Astrocyte (in vitro differentiated cells and primary cell): ENCODE measurements at places on chromosomes 11 and 22. TPM values are rescaled to one million over a fixed set of nuclear protein-coding genes. Genes with fewer than 3 reads are reported as not detected.

The TBX10 gene
- total RNA-seq = not detected in 2 replicates

The APOL5 gene
- total RNA-seq = not detected in 2 replicates

The APOL3 gene
- 2.3 and 2.5 TPM in 2 replicates for total RNA-seq

The APOL1 gene
- total RNA-seq = 3.9 and 7.5 TPM in 2 replicates

The LRRN4CL gene
- 0.17 and 0.43 TPM in 2 replicates for total RNA-seq

The PHETA2 gene
- total RNA-seq = 0.12 and 0.18 TPM in 2 replicates

DNA sequence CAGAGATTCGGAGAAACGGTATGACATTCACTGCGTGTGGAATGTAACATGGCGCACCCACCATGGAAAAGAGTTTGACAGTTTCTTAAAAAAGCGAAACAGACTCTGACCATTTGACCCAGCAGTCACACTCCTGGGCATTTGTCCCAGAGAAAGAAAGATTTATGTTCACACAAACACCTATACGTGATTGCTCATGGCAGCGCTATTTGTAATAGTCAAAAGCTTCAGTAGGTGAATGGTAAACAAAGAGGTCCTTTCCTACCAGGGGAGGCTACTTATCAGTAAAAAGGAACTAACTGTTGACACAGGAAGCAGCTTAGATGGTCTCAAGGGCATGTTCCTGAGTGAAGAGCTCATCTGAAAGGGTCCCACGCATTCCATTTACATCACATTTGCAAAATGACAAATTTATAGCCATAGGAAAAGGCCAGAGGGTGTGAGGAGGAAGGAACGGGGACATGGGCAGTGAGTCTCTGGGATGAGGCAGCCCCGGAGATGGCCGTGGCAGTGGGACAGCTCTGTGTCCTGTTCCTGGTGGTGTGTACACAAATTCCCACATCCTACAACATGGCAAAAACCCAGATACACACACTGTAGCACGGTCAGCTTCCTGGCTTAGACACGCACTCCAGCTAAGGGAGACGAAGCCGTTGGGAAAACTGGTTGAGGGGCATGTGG, 14.6 kb upstream of the KRTAP5-6 start:
- no peaks in the 10 kb centered on the region for H3K4me1 ChIP-seq
- H3K27me3 ChIP-seq = peaks cover 9% of the 10 kb centered on the region
- no peak overlapping the region for H3K27ac ChIP-seq
- no peaks in the 10 kb centered on the region for H3K36me3 ChIP-seq

DNA sequence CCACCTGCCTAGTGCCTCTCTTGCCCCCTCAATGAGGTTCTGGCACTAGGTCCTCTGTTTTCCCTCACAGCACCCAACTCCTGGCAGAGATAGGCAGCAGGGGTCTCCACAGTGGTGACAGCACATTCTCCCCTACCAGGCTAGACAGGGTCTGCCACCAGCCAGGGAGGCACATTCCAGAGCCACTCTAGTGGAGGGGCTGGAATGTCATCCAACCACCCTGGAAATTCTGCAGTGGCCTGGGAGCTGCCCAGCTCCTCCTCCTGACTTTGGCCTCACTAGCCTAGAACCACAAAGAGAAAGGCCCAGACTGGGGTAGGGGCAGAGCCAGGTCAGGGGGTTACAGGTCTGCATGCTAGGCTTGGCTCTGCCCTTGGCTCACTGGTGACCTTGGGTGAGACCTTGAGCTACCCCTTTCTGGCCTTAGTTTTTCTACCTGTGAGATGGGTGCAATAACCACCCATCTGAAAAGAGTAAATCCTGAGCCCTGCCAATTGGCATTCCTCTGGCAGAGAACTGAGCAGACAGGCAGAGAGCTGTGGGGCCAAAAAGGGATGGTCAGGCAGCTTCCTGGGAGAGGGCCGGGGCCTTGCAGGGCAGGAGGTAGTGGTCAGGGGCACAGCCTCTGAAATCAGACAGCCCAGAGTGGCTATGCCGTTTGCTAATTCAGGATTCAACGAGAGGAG, 7.1 kb downstream of the P2RY2 start:
- H3K27me3 ChIP-seq = peaks cover 5% of the 10 kb centered on the region
- no peak for DNase-seq
- H3K4me1 ChIP-seq = no peaks in the 10 kb centered on the region
- no peaks in the 10 kb centered on the region for H3K36me3 ChIP-seq
- H3K4me3 ChIP-seq = no peak overlapping the region

- peaks cover 17% of the 10 kb centered on the region for H3K4me1 ChIP-seq
These were observed 46.7 kb downstream of the ABTB2 start for GRCh38 chr11:34311126-34311525.

GRCh38 chr22:43235445-43236409, 48.8 kb upstream of the TTLL12 start:
- no peak overlapping the region for H3K27ac ChIP-seq
- no peak for DNase-seq
- peaks cover 22% of the 10 kb centered on the region for H3K27me3 ChIP-seq
- no peak overlapping the region for H3K4me3 ChIP-seq

DNA sequence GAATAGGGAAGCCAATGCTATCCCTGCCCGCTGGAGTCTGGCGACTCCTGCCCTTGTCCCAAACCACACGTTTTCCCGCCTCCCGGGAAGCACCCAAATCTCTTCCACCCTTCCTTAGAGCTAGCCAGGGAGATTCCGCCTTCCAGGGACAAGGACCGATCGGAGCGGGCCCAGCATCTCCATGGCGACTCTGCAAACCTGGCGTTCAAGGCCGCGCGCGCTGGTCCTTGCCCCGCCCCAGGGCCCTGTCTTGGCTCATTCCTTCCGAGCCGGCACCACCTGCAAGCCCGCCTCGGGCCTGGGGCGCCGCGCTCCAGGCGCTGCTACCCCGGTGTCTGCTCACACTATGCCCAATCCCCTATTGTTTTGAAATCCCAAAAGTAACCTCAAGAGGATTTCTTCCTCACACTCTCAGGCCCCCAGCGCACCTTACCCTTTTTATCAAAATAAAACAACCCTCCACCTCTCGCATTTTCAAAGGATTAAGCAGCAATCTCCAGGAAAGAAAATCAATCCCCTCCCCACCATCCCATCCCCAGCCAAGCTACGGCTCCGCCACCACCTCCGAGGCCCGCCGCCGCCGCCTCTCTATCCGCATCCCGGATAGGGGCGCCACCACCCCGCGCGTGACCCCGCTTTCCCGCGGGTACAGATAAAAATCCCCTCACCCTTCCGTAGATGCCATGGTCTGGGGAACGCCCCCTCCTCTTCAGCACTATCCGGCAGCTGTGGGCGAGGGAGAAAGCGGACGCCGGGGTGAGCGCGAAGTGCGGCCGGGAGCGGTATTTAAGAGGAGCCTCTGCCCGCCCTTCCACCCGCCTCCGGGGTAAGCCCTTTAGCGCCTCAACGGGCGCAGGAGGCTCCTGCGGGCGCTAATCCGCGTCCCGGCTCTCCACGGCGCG, 825 bp downstream of the SLC1A2 start:
- H3K27me3 ChIP-seq = peaks cover 66% of the 10 kb centered on the region
- no peaks in the 10 kb centered on the region for H3K36me3 ChIP-seq
- peak overlapping the region; percentile 55 for H3K4me3 ChIP-seq
- peaks cover 22% of the 10 kb centered on the region for H3K4me1 ChIP-seq

DNA sequence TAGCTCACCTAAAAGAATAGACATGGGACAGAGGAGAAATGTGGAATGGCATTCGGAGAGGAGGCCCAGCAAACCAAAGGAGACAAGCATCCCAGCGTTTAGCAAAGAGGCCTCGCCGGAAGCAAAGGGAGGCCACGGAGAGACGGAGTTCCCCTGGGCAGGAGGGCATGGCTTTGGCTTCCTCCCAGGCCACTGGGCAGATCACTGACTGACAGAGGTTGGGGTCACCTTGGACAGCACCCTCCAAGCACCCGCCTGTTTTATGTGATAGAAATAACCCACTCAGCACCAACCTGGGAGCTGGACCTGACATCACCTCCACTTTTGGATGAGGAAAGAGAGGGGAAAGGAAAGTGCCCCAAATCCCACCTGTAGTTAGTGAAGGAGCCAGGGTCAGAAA, 434.1 kb downstream of the BRD1 start:
- no peak overlapping the region for H3K27ac ChIP-seq
- no peaks in the 10 kb centered on the region for H3K4me1 ChIP-seq
- no peaks in the 10 kb centered on the region for H3K36me3 ChIP-seq
- no peak for DNase-seq
- H3K27me3 ChIP-seq = no peaks in the 10 kb centered on the region
- H3K4me3 ChIP-seq = no peak overlapping the region

DNA sequence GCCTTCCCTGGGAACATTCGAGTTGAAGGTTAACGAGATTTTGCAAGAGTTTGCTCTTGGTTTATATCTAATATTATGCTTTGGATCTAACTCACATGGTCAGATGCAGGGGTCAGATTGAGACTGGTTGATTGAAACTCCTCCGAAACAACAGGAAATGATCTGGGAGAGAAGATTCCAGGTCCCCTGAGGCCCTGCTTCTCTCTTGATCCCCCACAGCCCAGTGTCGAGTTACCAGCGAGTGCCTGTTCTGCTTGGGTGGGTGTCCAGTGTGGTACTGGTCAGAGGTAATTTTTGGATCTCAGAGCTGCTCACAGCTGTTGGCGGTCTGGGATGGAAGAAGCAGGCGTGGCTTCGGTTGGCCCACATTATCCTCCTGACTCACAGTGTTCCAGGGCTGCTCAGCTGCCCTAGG, 9.2 kb downstream of the FBLN1 start:
- DNase-seq = peak; percentile 88
- no peaks in the 10 kb centered on the region for H3K36me3 ChIP-seq
- H3K27me3 ChIP-seq = no peaks in the 10 kb centered on the region
- H3K4me3 ChIP-seq = no peak overlapping the region
- H3K4me1 ChIP-seq = peaks cover 43% of the 10 kb centered on the region
- peak overlapping the region; percentile 56 for H3K27ac ChIP-seq
